Activated T-helper 17 cell treated with anti-CD3 and anti-CD28 coated beads, Interleukin-2, amount 50 U/mL, for 72 hours (primary cell): ENCODE measurements at places on chromosomes 7 and 10. TPM values are rescaled to one million over a fixed set of nuclear protein-coding genes. Genes with fewer than 3 reads are reported as not detected.

DNA sequence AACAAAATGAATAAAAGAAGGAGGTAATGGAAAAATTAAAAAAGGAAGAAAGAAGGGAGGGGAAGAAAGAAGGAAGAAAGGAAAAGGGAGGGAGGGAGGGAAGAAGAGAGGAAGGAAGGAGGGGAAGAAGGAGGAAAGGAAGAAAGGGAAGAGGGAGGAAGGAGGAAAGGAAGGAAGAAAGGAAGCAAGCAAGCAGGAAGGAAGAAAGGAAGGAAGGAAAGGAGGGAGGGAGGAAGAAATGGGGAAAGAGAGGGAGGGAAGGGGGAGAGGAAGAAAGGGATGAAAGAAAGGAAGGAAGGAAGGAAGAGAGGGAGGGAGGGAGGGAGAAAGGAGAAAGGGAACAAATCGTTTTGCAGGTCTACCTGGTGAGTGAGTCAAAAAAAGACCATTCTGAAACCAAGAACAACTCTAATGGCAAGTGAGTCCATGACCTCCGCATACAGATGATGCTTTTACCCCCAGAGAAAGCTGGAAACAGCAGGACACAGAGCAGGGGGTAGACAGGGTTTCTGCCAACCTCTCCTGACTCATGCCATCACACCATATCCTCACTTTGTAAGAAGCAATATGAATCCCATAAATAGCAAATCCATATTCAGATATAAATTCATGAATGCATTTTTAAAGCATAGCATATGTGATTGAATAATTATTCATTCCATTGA is 1112.9 kb upstream of the AUTS2 start:
- ATAC-seq = no peak

GRCh38 chr10:78584266-78584665 is 484.5 kb upstream of the ZMIZ1 start:
- ATAC-seq = no peak

GRCh38 chr7:987909-988308 is 4.9 kb downstream of the CYP2W1 start:
- no peak for ATAC-seq

DNA sequence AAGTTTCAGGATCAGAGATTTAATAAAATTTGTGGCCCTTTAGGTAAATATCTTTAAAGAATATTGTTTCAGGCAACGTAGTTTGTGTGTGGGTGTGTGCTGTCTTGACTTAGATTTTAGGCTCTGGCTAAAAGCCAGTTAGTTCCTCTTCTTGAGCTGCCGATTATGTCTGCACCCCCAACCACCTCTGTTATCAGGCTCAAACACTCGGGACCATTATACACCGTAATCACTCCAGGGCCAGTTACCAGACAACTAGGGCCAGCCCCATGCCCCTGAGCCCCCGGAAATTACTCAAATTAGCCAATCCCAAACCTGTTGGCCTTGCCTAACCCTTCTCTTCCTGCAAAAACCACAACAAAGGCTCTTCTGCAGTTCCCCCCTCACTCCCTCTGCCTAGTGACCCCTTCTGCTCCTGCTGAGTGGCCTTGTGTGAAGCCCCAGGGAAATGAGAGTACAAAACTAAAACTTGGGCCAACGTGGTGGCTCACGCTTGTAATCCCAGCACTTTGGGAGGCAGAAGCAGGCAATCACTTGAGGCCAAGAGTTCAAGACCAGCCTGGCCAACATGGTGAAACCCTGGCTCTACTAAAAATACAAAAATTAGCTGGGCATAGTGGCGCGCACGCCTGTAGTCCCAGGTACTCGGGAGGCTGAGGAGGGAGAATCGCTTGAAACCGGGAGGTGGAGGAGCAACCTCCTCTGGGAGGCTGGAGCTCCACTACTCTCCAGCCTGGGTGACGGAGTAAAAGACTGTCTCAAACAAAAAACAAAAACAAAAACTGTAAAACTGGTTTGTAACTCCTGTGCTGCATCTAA is 9.2 kb upstream of the HNRNPF start:
- peak; percentile 38 for ATAC-seq

DNA sequence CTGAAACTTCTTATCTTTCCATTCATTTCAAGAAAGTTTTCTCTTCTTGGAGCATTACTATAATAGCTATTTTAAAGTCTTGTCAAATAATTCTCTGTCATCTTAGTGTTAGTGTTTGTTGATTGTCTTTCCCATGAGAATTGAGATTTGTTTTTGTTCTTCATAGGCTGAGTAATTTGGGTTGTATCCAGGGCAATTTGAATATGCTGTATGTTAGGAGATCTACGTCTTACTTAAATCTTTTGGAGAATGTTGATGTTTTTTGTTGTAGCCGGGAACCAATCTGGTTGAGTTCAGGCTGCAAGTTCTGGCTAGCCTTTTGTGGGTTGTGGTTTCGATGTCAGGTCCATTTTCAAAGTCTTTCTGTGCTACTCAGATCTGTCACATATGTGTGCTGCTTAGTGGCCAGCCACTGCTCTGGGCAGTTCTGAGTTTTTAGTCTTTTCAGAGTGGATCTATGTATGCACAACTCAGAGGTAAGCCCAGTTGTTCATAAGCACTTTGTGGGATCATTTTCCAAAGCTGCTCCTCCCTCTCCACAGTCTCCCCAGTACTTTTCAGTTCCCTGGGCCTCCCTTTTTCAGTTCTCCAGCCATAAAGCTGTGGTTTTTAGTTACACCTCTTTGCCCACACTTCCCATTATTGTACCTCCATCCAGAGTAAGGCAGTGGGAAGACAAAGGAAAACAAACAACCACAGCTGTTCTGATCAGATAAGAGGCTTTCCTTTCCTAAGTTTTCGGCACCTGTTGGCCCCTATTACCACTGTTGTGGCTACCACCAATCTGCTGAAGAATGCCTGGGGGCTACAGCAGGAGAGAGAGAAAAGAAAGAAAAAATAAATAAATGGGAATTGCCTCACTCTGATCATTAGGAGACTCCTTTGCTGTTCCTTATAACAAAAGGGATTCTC is 4.7 kb upstream of the CCNJ start:
- no peak for ATAC-seq

Gene RHOBTB1
- not detected for total RNA-seq

GRCh38 chr7:7911369-7912123 is 57.0 kb upstream of the GLCCI1 start:
- ATAC-seq = no peak

Gene TRIP6
- total RNA-seq = 36.5 TPM

Gene INTS15
- total RNA-seq = 19.3 TPM

DNA sequence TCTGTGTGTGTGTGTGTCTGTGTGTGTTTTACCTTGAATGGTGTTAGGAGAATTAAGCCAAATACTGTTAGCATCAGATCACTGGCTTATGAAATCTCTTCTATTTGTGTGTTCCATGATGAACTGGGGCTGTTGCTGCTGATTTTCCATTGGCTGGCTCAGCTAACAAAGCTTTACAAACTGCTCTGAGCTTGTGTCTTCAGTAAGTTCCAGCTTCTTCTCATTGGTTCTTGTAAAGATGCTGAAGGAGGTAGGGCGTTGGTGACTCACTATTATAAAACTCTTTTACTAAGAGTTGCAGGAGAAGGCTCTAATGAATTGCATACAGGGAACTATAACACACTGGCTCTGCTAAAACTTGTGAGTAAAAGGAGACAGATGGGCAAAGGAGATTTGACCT is 136.4 kb upstream of the PRKCQ start:
- ATAC-seq = no peak

Gene HOXA4
- total RNA-seq = 0.26 TPM

Gene TMEM213
- total RNA-seq = not detected

GRCh38 chr7:50207251-50207564 is 97.3 kb upstream of the IKZF1 start:
- no peak for ATAC-seq

GRCh38 chr7:23689165-23689564 is 9.2 kb downstream of the FAM221A start:
- no peak for ATAC-seq

Gene SLC26A5
- total RNA-seq = not detected

DNA sequence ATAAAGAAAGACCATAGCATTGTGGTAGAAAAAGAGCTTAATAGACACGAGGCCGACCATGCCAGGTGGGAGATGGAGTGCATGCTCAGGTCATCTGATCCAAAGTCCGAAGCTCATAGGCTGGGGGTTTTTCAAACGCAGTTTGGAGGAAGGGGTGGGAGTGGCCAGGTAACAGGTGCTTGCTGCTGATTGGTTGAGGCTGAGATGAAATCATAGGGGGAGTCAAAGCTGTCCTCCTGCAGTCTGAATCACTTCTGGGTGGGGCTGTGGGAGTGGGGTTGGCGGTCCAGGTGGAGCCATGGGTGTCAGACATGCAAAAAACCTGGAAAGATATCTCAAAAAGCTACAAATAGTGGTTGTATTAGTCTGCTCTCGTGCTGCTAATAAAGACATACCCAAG is 2.8 kb upstream of the ERCC6 start:
- ATAC-seq = no peak

- peak; percentile 15 for ATAC-seq
These were observed 507 bp downstream of the SAR1A start for GRCh38 chr10:70169649-70170364.

DNA sequence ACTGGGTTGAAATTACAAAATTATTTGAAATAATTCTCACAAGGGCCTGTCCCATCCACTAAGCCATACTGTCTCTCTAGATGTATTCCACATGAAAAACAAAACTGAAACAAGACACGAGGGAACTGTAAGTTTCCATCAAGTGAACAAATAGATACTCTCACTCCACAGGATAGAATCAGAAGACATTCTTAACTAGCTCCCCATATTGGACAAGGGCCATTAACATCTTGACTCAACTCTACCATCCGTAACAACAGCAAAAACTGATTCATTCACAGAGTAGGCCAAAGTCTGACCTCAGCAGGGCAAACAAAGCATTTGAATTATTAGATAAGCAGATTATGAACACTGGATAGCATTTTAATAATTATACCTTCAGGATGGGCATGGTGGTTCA is 29.1 kb downstream of the UBE2H start:
- ATAC-seq = peak; percentile 83

DNA sequence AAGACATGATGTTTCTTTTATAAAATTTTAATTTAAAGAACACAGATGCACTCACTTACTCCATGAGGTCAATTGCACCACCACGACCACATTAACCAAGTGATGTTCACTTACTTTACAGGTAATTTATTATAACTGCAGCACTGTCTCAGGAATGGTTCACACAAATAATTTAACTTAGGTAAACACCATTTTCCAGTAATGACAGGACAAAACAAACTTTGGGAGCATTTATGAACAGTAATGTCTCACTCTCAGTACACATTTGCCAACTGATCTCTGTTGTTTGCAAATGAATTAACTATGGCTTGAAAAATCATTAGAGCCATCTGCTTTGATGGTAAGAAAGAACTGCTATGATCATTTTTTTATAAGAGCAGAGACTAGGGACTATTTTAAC is 150.4 kb downstream of the ETV1 start:
- ATAC-seq = no peak

DNA sequence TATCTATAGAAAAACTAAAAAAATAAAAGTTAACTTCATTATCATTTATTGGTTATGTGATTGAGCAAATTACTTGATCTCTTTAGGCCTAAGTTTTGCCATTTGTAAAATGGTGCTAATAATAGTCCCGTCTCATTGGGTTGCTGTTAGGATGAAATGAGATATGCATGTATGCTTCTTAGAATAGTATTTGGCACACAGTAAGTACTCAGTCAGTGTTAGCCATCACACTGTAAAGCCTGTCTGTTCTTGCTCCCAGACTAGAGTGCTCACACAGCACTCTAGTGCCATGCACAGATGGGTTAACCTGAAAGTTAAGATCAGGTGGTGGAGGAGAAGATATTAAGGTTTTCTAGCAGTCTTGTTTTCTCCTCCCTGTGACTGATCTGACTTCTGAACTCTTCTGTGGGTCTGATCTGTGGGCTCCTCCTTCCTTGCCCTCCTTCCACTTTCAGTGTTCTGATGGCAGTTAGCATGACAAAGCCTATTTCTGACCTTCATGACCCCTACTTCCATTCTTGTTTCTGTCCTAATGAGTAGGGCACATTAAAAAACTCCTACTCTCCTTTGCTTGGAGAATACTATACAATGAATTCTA is 167.5 kb downstream of the RNLS start:
- ATAC-seq = no peak

DNA sequence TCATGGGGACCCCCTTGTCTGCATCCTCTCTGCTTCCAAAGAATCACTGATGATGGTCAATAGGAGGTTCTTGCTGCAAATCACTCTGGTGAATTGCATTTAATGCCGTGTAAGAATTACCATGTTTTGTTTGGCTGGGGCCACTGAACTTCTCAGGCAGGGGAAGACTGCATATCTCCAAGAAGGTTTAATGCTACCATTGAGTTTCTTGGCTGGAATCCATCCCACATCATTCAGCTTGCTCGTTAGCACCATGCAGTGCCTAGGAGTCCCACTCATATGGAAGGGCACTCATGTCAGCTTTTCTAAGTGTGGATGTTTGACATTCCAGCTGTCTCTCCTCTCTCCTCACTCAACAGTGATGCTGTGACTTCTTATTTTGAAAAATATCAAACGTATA is 50.2 kb upstream of the BAMBI start:
- ATAC-seq = no peak

Gene C10orf105
- 0.04 TPM for total RNA-seq

DNA sequence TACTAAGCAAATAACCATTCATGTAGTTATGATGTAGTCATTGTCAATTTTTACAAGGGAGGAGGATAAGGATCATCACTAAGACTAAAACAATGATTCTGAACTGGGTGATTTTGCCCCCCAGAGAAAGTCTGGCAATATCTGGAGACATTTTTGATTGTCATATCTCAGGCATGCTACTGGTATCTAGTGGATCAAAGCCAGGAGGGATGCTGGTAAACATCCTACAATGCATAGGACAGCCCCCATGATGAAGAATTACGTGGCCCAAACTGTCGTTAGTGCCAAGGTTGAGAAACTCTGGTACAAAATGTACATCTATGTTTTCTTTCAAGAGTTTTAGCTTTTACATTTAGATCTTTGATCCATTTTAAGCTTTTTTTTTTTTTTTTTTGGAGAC is 57.3 kb downstream of the GBF1 start:
- no peak for ATAC-seq

Gene SEMA3C
- not detected for total RNA-seq

- no peak for ATAC-seq
These were observed 36.3 kb downstream of the AKR1B1 start for GRCh38 chr7:134422638-134423037.

Gene OTUD1
- total RNA-seq = 13.1 TPM
